ENCODE measurements at places on chromosomes 13 and 19.
A peak's percentile ranks its signal among the peaks of the same experiment; 100 is the strongest.

- peak; percentile 93 for ATAC-seq
Measured at GRCh38 chr13:112711528-112712265, 21.9 kb downstream of the ATP11A start.

DNA sequence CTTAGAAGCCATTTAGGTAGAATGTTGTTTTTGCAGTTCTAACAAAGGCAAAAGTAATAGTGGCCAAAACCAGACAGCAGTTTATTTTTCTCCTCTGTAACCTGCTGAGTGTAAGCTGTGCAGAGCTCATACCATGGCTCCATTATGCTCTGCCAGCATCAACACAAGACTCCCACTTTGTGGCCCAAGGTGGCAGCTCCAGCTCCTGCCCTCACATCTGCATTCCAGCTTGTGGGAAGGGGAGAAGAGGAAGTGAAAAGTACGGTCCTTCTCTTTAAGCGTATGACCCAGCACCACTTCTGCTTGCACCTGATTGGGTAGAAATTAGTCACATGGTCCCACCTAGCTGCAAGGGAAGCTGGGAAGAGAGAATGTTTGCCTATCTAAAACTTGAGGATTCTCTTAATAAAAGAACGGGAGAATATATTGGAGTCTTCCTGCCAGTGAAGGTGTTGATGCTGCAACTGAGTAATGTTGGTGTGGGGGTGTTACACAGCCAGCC is 19.2 kb downstream of the ADGRE1 start:
- no peak for ATAC-seq

DNA sequence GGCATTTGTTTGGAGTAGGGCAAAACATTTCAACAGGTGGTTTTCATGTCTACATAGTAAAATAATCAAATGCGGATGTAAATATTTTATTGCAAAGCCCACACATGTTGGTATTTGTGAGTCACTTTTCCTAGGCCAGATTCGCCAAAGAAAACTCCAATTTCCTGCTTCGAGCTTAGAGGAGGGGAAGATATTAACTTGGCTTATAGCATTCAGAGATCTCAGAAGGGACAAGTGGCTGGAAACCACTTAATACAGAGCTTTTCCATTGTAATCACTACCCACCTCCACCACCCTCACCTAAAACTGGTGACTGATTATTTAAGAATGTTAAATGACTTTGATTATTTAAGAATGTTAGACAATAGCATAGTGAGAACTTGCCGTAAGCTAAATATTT is 530.6 kb upstream of the SPRY2 start:
- no peak for ATAC-seq

DNA sequence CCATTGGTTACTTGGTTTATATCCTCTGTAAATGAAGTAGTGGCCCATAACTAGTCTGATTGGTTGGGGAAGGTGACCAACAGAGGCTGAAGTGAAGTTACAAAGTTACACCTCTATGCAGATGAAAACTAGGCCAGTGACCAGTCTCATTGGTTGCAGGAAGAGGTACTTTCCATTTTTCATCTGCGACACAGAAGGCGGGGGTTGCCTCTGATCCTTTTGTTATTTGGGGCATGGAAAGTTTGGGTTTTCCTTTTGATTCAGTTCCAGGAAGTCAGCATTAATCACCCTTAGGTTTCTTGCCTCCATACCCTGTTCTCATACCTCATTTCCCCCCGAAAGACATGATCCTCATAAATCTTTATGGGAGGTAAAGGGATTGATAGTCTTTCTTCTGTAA is 20.2 kb downstream of the ZNF544 start:
- ATAC-seq, result no peak

DNA sequence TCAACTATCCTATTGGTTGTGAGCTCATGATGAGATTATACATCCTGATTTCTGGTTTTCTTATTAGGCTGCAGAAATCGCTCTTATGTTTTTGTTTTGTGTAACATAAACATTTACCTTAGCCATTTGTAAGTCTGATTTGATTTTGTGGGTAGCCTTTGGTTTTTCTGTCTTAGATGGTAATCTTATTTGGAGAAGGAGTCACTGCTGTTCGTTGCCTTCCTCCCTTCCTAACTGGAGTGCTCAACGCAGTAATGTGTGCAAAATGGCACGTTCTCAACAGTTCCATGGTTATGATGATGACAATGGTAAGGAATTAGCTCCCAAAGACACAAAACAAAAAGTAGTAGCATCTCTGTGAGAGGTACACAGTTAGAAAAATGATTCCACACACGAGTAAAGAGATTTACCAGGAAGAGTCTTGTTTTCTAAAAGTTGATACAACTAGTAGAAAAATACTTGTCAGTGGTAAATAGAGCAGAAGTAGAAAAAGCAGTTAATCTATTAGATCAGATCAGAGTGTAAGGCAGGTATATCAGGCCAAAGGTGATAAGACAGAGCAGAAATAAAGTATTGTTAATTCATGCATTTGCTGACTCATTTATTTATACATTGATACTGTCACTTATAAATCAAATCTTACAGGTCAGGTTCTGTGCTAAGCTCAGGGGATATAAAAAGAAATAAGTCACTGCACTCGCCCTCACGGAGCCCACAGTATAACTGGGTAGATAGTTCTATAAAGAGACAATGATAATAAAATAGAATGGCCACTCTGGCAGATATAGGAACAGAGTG is 270.0 kb downstream of the NALCN start:
- ATAC-seq, result no peak

DNA sequence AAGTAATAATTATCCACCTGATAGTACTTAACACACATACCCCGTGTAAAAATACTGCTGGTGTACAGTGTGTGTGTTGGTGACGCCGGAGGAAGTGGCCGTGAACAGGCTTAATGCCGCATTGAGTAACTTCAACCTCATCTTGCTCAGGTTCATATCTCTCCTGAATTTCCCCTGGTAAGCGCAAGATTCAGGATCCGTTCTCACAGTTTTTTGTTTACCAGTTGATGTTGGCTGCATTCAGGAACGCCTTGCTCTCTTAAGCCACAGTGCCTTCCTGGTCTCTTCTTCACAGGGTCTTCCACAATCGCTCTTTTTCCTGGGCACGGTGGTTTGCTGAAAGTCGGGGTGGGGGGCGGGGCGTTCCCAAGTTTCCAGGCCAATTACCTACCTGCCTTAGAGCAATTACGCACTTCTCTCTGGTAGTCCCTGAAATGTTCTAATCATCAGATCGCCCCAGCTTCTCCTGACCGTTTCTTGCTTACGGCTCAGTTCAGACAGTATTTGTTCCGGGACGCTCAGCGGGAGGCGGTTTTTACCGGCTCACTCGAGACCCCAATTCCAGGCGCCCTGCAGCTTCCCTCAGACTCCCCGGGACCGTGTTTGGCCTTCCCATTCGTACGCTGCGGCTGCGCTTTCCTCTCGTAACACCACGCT is 706 bp upstream of the DNAJC3 start:
- ATAC-seq, result no peak

DNA sequence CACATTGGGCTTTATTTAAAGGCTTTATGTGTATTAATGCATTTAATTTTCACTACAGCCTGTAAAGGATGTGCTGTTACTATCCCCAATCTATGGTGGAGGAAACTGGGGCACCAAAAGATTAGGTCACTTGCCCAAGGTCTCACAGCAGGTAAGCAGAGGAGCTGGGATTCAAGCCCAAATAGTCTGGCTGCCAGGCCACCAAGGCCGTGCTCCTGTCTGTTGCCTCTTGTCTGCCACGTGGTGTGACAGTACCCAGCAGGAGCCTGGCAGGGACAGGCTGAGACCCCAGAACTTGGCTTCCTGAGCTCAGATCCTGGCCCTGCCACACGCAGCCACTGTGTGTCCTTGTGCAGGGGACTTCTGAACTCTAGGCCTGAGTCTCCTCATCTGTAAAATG is 4.5 kb downstream of the NTN5 start:
- ATAC-seq, result no peak

- peak; percentile 58 for ATAC-seq
Measured at GRCh38 chr13:45332036-45332830, 8.8 kb downstream of the TPT1 start.

DNA sequence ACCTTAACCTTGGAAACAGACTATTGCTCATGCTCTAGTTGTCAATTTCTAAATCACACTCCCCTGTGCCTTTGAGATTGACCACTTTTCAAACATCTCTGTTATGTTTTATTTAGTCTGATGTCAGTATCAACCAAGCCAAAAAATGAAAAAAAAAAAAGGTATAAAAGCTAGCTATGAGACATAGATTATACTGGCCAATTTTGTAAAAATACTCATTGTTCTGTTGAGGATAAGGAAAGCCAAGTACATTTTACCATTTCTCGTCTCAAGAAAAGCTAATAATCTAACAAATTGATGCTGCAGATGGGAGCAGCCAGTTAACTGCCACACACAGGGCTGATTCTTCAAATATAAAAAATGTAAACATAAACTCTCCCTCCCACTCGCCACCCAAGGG is 572.6 kb upstream of the KLF12 start:
- ATAC-seq, result no peak

GRCh38 chr19:1069009-1069779 is 2.2 kb downstream of the ARHGAP45 start:
- ATAC-seq, result peak; percentile 7

DNA sequence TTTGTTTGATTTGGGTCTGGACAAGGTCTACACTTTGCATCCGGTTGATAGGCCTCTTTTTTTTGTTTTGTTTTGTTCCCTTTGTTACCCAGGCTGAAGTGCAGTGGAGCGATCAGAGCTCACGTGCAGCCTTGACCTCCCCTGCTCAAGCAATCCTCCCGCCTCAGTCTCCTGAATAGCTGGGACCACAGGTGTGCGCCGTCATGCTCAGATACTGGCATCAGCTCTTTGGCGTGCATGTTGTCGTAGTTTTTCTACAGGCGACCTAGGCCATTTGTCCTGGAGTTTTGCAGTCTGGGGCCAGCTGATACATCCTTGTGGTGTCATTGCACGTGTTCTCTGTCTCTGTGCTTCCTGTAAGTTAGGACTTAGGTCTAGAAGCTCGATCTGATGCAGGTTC is 16.3 kb downstream of the PAK4 start:
- ATAC-seq, result no peak

GRCh38 chr13:79908381-79908780 is 427.4 kb downstream of the NDFIP2 start:
- ATAC-seq, result no peak

- ATAC-seq, result no peak
Measured at GRCh38 chr13:32893176-32893575, 123.0 kb upstream of the KL start.

- peak; percentile 73 for ATAC-seq
Measured at GRCh38 chr19:18865973-18866799, 29.8 kb downstream of the CERS1 start.

GRCh38 chr19:21568816-21569493 is 63.6 kb downstream of the ZNF429 start:
- ATAC-seq, result peak; percentile 82

DNA sequence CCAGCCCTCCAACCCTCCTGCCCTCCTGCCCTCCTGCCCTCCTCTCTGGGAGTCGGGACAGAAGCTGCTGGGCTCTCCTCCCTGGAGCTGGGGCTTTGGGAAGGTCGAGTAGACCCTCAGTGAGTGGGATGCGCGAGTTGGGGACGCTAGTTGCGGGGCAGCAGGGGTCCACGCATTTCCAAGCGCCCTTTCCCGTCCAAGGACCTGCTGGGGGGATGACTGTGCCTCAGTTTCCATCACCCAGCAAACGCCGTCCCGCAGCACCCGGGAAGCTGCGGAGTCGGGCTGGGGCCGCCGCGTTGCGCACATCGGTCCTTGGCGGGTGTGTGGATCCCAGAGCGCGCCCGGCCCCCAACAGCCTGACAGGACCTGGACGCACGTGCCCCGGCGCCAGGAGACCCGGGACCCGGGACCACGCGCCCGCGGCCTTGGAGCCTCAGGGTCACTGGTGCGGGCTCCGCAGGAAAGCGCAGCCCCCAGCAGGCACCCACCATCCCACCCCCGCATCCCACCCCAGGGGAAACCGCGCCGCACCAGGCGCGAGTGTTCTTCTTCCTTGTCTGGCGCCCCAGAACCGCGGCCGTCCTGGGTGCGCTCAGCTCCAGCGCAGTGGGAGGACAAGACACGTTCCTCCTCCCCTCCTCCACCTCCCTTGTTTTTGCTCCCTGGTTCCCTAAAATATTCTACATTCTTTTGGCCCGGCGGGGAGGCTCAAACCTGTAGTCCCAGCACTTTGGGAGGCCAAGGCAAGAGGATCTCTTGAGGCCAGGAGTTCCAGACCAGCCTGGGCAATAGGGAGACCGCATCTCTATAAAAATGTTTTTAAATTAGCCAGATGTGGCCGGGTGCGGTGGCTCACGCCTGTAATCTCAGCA is 9.2 kb downstream of the ONECUT3 start:
- no peak for ATAC-seq

GRCh38 chr19:10270180-10270615 is 722 bp upstream of the ICAM1 start:
- ATAC-seq, result peak; percentile 71

DNA sequence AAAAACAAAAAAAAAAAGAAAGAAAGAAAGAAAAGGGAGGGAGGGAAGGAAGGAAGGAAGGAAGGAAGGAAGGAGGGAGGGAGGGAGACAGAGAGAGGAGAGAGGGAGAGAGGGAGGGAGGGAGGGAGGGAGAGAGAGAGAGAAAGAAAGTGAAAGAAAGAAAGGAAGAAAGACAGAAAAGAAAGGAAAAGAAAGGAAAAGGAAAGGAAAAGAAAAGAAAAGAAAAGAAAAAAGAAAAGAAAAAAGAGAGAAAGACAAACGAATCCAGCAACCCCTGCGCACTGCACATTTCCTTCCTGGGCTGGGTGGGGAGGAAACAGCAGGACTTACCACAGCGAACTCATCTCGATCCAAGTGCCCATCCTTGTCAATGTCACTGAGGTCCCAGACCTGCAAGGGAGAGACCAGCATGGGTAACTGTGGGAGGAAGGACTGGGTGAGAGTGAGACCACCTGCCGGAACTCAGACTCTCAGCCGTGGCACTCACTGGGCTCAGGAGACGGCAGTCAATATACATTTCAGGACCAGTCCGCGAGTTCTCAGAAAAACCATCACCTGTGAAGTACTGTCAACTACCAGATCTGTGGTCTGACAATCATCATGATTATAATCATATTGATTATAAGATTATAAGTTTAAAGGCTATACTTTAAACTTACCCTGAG is 43.3 kb downstream of the EPS15L1 start:
- ATAC-seq, result no peak

DNA sequence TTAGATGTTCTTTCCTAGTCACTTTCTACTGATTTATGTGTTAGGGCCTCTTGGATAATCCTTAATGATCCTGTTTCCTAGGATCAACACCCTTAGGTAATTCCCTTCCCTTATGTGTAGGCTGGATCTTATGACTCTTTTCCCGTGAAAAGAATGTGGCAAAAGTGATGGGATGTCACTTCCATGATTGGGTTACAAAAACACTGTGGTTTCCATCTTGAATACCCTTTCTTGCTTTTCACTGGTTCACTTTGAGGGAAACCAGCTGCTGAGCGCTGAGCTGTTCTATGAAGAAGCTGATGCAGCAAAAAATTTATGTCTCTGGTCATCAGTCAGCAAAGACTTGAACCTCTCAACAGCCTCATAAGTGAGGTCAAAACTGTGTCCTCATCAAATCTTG is 609.4 kb downstream of the OLFM4 start:
- no peak for ATAC-seq

GRCh38 chr13:19050901-19051300 is 130.7 kb downstream of the TUBA3C start:
- ATAC-seq, result no peak

DNA sequence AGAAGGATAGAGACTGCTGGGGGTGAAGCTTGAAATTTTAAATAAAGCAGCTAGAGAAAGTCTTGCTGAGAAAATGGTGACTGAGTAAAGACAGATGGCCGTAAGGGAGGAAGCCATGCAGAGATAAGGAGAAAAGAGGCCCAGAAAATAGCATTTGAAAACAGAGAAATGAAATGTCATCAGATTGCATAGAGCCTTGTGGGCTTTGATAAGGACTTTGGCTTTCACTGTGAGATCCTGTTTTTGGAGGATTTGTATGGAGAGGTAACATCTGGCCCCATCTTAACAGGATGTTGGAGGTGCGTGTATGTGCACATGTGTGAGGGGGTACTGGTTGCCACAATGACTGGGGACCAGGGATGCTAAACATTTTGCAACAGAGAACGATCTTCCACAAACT is 19.5 kb upstream of the ATP8A2 start:
- no peak for ATAC-seq
